ENCODE measurements at places on chromosomes 3 and 15. TPM values are rescaled to one million over a fixed set of nuclear protein-coding genes. Genes with fewer than 3 reads are reported as not detected.

P4HTM gene
- 45.7 TPM for total RNA-seq

CLDN18 gene
- not detected for total RNA-seq

CNTN3 gene
- total RNA-seq, result not detected

ABHD14A gene
- total RNA-seq, result 8.9 TPM

GOLGA8S gene
- total RNA-seq, result 0.07 TPM

HSPBAP1 gene
- 8.2 TPM for total RNA-seq

CAMK2N2 gene
- 0.24 TPM for total RNA-seq

WNT5A gene
- 1.8 TPM for total RNA-seq

EAF2 gene
- 14.2 TPM for total RNA-seq

NSMCE3 gene
- total RNA-seq, result 11.5 TPM

NEK11 gene
- total RNA-seq, result 2.7 TPM

IMPDH2 gene
- total RNA-seq, result 490 TPM

UBXN7 gene
- 77.3 TPM for total RNA-seq

TM4SF4 gene
- not detected for total RNA-seq

ARMC8 gene
- total RNA-seq, result 36.8 TPM

VEPH1 gene
- not detected for total RNA-seq

C3orf49 gene
- total RNA-seq, result not detected

ST3GAL6 gene
- 1.5 TPM for total RNA-seq

ANKUB1 gene
- not detected for total RNA-seq

CSPG4 gene
- not detected for total RNA-seq

ACTC1 gene
- total RNA-seq, result not detected

AP3S2 gene
- total RNA-seq, result 28.5 TPM

LINS1 gene
- total RNA-seq, result 51.2 TPM

EIF4E3 gene
- total RNA-seq, result 51.8 TPM

PLSCR5 gene
- total RNA-seq, result not detected

COLQ gene
- 2.0 TPM for total RNA-seq

SLC6A11 gene
- not detected for total RNA-seq

ATG7 gene
- 29.7 TPM for total RNA-seq

CKMT1A gene
- total RNA-seq, result not detected

SERINC4 gene
- total RNA-seq, result 0.23 TPM

PAQR5 gene
- total RNA-seq, result not detected

CCDC39 gene
- total RNA-seq, result not detected

TAGLN3 gene
- 0.51 TPM for total RNA-seq

AQP9 gene
- total RNA-seq, result 0.56 TPM

SLC12A1 gene
- not detected for total RNA-seq

DOCK3 gene
- total RNA-seq, result 7.2 TPM

PPP2R3A gene
- 0.53 TPM for total RNA-seq

CCR1 gene
- total RNA-seq, result 0.51 TPM

GOLGA6L10 gene
- total RNA-seq, result 2.6 TPM

PRR20G gene
- total RNA-seq, result not detected

TEX55 gene
- total RNA-seq, result not detected

MAP2K1 gene
- total RNA-seq, result 98.1 TPM

CYP19A1 gene
- not detected for total RNA-seq

STOML1 gene
- 15.1 TPM for total RNA-seq

FAM174B gene
- 5.0 TPM for total RNA-seq

JAGN1 gene
- total RNA-seq, result 34.6 TPM

ZIC4 gene
- not detected for total RNA-seq

SEMA3G gene
- 0.36 TPM for total RNA-seq

MUC13 gene
- total RNA-seq, result not detected

FGF7 gene
- not detected for total RNA-seq

P2RY12 gene
- total RNA-seq, result not detected

ZKSCAN7 gene
- 2.8 TPM for total RNA-seq

PLAAT1 gene
- not detected for total RNA-seq

GLDN gene
- total RNA-seq, result not detected

CYP8B1 gene
- total RNA-seq, result not detected

DAPK2 gene
- total RNA-seq, result 2.3 TPM

SAMMSON gene
- not detected for total RNA-seq

SPTBN5 gene
- 0.41 TPM for total RNA-seq

Measured in activated T-cell treated with anti-CD3 and anti-CD28 coated beads, Interleukin-2, amount 50 U/mL, for 72 hours (primary cell).